ENCODE measurements at places on chromosomes 1 and 21.
A peak's percentile ranks its signal among the peaks of the same experiment; 100 is the strongest.

- DNase-seq: no peak
Measured at GRCh38 chr1:198560161-198560560, 19.7 kb upstream of the ATP6V1G3 start.

DNA sequence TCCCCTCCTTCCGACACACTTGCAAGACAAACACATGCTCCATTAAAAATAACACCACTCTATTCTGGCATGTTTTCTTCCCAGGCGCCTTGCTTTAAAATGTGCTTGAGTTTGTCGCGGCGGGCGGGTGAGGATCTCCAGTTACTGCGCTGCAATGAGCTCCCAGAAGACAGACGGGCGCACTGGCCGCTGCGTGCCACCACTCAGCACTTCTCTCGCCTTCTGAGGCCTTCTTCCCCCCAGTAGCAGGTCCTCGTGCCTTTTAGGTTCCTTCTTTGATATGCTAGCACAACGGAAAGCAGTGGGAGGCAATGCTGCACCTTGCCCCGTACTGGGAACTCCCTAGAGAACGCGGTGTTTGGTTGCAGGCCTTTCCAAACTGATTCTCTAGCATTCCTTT is 279.5 kb upstream of the NR5A2 start:
- no peak for DNase-seq

GRCh38 chr1:182886985-182887384 is 47.8 kb downstream of the DHX9 start:
- no peak for DNase-seq

- no peak for DNase-seq
Measured at GRCh38 chr1:176603696-176604095, 140.7 kb downstream of the PAPPA2 start.

- DNase-seq: peak; percentile 60
Measured at GRCh38 chr1:38018864-38019343, 6.4 kb downstream of the UTP11 start.

DNA sequence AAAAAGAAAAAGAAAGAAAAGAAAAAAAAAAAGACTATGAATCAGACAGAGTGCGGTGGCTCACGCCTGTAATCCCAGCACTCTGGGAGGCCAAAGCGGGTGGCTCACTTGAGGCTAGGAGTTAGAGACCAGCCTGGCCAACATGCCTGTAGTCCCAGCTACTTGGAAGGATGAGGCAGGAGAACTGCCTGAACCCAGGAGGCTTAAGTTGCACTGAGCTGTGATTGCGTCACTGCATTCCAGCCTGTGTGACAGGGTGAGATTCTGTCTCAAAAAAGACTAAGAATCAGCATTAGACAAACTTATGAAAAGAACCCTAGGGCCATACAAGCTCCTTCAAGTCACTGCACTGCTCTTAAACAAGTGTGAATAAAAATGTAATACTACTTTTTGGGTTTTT is 16.9 kb downstream of the PSMB4 start:
- DNase-seq: peak; percentile 87

DNA sequence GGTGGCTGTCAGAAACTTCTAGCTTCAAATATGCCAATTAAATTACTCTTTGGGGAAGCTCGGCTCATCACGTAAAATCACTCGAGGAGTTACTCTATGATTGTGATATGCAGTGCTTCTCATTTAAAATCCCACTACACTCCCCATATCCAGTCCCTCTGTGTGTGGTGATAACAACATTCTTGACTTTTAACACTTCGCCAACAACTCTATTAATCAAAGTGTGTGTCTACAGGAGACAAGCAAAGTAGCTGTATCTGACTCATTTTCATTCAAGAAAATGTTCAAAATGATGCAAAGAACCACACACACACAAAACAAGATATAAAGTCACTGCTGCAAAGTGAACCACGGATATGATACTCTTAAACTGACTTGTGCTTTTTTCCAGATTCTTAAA is 341.3 kb downstream of the DSCAM start:
- no peak for DNase-seq

DNA sequence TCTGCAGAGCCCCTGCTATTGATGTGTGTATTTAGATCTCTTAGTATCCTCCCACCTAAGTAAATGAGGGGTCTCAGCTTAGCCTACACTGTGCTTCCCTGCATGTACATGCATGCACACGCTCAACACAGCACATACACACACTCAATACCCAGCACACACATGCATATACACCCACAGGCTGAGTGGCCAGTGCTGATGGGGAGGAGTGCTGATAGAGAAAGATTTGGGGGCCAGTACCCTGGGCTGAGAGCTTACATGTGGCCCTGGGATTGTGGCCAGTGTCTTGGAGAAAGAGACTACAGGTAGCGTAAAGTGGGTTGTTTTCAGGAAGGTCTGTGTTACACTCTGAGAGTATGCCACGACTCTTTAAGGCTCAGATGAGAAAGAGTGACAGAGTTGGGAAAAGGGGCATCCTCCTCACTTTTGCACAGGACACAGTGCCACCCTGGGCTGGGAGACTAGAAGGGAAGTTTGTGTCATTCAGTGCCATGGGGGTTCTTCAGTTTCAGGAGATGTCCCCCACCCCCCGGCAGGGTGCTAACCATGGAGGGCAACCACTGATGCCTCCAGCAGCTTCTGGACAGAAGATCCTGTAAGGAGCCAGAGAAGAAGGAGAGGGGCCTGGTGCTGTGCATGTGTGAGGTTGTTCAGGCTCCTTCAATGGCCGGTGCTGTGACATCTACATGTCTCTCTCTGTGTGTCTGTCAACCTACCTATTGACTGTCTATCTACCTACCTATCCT is 166.8 kb downstream of the RHOU start:
- DNase-seq: no peak

DNA sequence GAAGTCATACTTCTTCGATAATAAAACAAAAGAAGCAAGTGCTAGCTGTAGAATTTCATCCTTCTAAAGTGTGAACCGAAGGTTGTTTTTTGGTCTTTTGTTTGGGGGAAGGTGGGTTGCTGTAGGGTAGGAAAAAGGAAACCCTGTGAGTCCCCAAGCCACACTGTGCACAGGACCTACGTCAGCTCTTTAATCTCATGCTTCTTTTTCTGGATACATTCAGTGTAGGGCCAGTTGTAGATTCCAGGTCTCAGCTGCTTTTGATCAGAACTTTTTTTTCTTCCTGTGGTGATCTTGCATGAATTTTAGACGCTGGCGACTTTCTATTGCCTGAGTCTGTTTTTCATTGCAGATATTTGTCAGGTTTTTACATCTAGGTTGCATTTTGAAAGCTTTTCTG is 40.2 kb downstream of the BCL9 start:
- DNase-seq: no peak

- no peak for DNase-seq
Measured at GRCh38 chr1:43963006-43963405, 6.8 kb upstream of the DPH2 start.

GRCh38 chr1:226001963-226002666 is 3.0 kb upstream of the SDE2 start:
- no peak for DNase-seq

- no peak for DNase-seq
Measured at GRCh38 chr1:193102662-193103061, 2.6 kb downstream of the GLRX2 start.

DNA sequence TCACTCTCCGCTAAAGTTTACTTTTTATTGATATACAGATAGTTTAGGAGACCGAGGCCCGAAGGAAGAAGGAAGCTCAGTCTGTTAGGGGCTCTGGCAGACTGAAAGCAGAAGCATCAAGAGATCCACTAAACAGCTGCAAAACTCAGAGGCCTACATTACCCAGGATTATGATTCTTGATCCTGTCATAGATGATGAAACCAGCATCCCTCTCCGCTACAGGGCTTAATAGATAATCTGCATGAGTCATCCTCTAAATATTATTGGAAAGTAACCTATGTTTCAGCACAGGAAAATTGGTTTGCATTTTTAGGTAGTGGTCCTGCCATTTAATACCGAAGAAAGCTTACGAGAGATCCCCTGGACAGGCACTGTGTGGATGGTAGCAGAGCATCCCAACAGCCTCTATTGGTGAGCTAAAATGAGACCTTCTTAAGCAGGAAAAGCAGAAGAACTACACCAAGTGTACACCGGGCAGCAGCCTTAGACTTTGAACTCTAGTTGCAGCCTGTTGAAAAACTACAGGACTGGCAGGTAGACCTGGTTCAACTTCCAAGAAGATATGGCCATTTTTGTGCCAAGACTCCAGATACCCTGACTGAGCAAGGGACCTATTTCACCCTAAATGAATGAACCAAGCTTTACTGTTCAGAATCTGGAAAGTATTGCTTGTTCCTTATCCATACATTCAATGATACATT is 6.8 kb downstream of the CASQ2 start:
- DNase-seq: no peak

DNA sequence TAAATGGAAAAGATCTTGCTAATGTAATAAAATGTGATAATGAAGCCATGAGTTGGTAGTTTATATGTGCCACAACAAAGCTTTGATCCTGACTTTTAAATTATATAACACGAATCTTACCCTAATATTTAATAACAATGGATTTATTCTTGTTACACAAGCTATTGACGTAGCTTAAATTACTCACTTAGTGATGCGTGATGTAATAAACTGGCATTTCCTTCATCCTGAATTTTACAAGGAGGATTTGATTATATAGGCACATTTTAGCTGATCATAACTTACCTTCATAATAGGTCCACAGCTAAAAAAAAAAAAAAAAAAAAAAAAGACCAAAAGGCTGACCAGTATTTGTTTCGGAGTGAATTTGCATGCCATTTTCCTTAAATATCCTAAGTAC is 76.2 kb upstream of the IVNS1ABP start:
- no peak for DNase-seq

GRCh38 chr1:156858555-156858956 is 361 bp downstream of the INSRR start:
- DNase-seq: no peak

GRCh38 chr1:16979475-16980327 is 719 bp downstream of the MFAP2 start:
- no peak for DNase-seq

DNA sequence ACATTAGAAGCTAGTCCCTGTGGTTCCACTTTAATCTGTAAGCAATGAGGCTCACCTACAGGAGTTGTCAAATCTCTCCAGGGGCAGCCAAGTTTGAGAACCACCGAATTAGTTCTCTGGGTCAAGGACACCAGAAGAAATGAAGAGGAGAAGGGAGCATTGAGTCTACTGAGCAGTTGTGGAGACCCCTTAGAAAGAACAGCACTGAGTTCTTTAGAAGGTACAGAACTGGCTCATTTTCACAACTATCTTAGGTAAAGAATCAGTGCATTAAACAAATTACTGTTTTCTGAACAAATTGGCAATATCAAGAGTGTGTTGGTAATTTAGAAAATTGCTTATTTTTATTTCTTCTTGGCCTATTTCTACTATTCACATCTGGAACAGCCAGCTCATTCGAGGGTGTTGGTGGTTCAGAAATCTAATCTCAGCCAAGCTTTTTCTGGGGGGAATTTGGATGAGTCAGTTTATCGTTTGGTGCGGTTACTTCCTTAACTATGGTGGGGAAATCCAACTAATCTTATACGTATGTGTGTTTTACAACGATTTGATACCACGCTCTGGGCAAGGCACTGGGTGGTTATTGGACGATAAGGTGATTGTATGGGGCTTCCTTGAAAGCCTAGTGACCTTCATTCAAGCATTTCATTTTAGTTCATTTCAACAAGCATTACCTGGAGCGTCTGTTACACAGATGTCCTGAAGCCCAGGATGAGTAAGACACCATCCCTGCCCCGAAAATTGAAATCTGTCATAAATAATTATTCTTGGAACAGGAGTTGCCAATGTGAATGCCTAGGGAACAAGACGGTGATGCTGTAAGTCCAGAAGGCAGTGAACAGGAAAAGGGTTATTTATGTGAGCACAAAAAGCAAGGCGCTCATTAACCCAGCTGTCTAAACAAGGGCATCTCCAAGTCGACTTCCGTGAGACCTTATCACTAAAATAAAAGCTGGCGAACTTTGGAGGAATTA is 52.0 kb upstream of the TMPRSS2 start:
- no peak for DNase-seq

DNA sequence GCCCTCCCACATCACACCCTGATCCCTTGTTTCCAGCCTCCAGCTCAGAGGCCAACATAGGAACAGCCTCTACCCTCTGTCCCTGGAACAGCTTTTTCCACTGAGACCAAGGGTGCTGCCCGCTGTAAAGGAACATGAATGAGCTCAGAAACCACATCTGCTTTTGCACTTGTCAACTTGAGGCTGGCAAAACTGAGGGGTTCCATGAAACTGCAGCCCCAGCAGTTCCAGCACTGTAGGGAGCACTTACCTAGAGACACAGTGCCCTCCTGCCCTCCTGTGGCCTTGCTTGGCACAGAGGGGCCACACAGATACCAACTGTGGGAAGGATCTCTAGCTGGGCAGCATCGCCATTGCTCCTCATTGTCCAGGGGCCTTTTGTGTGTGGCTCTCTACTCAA is 51.7 kb downstream of the ITPKB start:
- no peak for DNase-seq

All from IMR-90 (cell line).